NCI-H1092 treated with DMSO at 0.1 percent for 48 hours (cell line): ENCODE measurements at places on chromosomes 4 and X.

DNA sequence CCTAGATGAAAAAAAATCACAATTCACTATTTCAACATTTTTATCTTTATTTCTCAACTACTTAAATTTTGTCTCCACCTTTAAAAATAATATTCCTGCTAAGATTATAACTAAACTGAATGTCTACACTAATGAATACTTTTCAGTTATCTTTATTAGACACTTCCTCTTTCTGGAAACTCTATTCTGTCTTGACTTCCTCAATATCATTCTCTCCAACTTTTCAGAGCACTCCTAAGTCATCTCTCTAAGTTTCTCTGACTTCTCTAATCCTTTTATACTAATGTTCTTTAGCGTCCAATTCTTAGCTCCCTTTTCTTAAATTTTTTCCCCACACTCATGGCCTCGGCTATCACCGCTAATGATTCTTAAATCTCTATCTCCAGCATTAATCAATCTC, 374.2 kb downstream of the FBXO8 start:
- no peak for DNase-seq

DNA sequence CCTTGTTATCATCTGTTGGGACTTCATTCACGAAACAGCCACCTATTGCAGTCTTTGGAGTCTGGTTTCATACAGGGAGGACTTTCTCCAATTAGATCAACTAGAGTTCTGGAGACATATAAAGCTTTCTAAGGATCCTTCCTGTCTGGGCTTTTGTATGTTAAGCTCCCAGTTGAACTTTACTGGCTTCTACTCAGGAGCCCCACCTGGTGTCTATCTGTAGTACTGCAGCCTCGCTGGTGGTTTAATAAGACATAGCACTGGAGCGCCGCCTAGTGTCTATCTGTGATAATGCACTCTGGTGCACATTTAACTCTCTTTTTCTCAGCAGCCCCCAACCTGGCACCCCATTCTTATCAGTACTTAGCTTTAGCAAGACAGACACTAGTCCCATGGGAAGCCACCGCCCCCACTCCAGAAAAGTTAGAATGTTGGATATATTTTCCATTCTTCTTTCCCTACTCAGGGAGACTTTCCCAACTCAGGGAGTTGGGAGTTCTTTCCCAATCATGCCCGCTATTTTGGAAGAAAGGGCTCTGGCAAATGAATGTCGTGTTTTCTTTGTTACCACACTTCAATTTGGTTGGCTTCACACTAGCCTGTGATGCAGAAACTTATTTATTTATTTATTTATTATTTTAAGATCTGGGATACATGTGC, 36.9 kb upstream of the SYTL4 start:
- DNase-seq: peak; percentile 79

DNA sequence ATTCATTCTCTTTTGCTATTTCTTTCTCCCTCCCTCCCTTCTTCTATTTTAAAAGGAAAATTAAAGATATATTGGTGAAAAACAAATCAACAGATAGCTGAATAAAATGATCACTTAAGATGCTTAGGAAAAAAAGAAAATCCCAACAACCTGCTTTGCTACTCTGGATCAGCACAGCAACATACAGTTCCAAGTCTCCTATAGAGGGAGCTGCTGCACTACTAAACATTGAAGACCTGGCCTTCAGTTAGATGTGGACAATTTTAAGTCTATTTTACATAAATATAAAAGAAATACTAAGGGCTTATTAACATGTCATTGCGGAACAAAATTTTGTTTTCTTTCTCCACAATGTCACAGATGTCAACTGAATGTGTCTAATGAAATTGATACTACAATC, 226.4 kb downstream of the MAGEB5 start:
- no peak for DNase-seq

DNA sequence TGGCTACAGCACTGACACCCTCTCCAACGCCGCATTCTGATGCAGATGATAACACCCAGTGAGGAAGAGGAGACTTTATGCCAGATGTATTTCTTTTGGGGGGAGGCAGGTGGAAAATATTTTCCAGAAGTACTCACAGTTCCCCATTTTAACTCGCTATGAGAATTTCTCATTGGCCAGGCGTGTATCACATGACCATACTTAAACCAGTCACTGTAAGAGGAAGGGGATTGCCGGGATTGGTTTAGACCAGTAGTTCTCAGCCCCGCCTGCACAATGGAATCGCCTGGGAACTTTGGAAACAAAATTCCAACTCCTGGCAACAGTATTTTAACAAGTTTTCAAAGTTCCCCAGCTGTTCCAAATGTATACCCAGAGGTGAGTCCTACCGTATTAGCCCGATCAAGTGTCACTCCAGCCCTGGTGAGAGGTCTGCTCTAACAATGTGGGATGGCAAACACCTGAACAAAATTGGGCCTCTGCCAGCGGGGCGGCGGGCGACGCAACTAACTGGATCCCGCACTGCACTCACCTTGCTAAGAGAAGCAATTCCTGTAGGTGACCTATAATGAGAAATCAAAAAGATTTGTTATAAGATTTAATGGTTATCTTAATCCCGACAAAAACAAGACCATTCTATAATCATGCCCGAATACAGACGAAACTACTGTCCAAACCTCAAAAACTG, 2.9 kb upstream of the MSL3 start:
- DNase-seq: no peak

DNA sequence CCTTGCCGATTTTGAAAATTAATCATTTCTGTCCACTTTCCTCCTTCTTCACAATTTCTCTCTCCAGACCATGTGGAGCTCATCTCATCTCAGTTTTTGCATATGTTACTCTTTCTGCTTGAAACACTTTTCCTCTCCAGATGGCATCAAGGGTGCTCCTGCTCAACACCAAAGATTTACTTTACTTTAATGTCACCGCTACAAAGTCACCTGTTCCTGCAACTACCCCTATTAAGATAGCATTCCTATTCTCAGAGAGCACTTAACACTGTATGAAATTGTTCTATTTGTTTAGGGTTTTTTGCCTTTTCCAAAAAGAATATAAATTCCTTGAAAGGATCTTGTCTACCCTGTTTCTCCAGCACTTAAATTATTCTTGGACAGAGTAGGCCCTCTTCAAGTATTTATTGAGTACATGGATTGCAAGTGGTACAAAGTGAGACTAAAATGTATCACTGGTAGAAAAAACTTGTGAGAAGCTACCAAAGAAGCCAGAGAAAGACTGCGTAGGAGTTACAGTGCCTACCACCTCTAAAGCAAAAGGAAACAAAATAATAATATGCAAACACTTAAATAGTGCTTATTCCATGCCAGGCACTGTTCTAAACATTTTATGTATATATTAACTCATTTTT, 1.1 kb upstream of the EXOSC9 start:
- DNase-seq: no peak

GRCh38 chr4:149886786-149887490, 71.3 kb upstream of the IQCM start:
- DNase-seq: no peak

GRCh38 chrX:8907688-8908087, 106.5 kb upstream of the FAM9A start:
- no peak for DNase-seq

DNA sequence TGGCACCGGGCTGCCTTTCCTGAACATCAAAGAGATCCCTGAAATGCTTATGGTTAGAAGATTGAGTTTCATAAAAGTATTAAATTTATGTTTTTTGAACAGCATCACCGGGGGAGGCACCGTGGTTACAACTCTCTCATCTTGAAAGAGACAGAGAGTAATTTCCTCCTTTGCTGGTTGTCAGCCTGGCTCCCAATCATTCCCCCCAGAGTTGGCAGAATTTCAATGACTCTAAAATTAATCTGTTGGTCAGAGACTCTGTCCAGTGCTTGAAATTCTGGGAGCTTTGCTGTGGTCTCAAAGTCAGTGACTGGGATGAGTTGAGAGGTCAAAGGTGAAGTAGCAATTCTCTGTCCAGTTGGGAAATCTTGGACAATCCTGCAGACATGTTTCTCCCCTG, 135.9 kb downstream of the RAB28 start:
- DNase-seq: no peak

- no peak for DNase-seq
Observed at GRCh38 chrX:16589826-16590225, 60.1 kb upstream of the S100G start.

DNA sequence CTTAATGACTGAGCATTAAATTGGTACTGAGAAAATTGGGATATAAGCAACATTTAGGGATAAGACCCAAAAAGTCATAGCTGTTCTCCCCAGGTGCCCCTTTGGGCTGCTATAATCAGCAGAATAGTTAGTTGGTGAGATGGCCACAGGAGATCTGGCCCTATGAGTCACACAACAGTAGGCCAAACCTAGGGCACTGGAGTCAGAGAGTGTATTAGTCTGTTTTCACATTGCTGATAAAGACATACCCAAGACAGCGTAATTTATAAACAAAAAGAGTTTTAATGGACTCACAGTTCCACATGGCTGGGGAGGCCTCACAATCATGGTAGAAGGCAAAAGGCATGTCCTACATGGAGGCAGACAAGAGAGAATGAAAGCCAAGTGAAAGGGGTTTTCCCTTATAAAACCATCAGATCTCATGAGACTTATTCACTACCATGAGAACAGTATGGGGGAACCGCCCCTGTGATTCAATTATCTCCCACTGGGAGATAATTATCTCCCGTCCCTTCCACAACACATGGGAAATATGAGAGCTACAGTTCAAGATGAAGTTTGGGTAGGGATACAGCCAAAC, 338.3 kb upstream of the NR3C2 start:
- no peak for DNase-seq

- DNase-seq: no peak
Observed at GRCh38 chr4:92101737-92102172, 202.0 kb upstream of the GRID2 start.

- no peak for DNase-seq
Observed at GRCh38 chrX:23478561-23478960, 143.9 kb downstream of the PTCHD1 start.

GRCh38 chr4:85901500-85901899, 426.6 kb downstream of the ARHGAP24 start:
- DNase-seq: no peak

- no peak for DNase-seq
Observed at GRCh38 chrX:151268836-151269235, 92.5 kb downstream of the GPR50 start.

- DNase-seq: no peak
Observed at GRCh38 chr4:1793940-1794808, 1.1 kb downstream of the FGFR3 start.

DNA sequence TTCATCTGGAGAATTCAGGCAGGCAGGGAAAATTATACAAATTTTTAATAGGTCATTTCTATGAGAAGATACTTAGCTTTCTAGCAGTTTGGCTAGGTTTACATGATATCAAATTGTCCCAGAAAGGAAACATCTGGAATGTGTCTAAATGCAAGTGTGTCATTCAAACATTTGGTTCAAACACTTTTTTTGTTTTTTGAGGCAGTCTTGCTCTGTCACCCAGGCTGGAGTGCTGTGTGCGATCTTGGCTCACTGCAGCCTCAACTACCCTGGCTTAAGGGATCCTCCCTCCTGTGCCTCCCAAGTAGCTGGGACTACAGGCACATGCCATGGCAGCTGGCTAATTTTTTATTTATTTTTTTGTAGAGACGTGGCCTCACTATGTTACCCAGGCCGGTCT, 31.6 kb downstream of the SPARCL1 start:
- DNase-seq: no peak

- no peak for DNase-seq
Observed at GRCh38 chr4:17889692-17890091, 78.9 kb downstream of the NCAPG start.

- no peak for DNase-seq
Observed at GRCh38 chrX:153828308-153828707, 2.0 kb downstream of the PDZD4 start.

DNA sequence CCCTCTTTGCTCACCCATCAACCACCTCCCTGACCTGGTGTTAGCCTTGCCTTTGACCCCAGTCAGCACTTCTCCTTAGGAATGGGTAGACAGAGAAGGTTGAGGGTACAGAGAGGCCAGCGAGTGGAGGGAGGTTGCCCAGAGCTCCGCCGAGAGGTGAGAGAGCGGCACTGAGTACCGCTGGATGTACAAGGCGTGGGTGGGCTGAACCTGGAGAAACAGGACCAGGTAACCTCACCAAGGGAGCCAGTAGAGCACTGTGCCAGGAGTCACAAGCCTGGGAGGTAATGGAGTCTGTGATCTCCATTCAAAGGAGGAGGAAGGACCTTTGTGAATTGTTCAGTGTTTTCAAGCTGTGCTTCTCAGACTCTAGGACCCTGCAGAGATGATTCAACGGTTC, 256.2 kb downstream of the EVC2 start:
- DNase-seq: no peak

DNA sequence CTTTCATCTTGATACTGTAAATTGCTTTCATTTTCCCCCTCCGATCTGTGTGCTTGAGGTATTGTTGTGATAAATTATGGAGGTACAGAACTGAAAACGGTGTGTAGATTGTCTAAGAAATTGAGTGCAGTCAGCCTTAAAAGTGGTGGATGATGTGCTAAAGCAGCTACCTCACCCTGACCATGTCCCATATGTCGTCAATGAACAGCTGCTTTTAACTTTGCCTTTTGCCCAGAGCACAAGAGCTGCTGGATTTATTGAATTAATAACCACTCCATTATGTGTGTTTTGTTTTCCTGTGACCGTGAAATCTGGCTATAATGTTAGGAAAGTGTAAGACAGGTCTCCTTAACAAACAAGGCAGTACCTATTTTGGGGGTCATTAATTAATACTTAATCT, 581.9 kb upstream of the PITX2 start:
- no peak for DNase-seq

DNA sequence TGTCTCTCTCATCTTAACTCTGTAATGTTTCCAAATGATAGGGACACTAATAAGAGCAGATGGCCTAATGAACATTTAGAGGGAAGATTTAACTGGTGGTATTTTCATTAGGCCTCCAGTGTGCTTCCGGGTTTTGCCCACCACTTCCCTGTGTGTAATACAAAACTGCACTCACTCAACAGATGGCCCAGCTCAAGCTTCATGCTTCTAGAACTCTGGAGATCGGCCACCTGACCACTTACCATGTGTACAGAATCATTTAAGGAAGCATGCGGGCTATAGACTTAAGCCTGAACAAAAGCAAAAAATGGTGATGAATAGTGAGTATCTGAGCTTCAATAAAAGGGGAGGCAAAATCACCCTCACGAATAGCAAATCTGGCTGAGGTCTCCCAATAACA, 89.3 kb downstream of the SH2D1A start:
- DNase-seq: peak; percentile 95

DNA sequence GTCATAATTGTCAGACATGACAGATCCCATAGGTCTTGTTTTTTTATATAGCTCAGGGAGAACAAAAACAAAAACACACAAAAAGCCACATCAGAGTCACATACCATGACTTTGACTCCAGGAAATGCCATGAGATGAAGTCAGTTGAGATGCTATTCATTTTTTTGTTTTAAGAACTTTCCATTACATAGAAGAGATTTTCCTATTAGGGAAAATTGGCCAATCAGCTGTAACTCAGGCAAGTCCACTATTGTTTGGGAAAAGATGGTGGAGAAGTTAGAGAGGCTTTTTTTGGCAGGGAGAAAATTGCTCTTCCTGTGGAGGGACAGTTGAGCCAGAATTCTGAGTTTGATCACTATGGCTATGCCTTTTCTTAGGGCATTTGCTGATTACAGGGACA, 72.6 kb downstream of the SMARCA5 start:
- DNase-seq: no peak

- DNase-seq: no peak
Observed at GRCh38 chr4:7037425-7037824, 5.7 kb upstream of the TADA2B start.

- DNase-seq: no peak
Observed at GRCh38 chrX:1537031-1537715, at the start of gene P2RY8. Gene P2RY8 (minus strand): TSS chrX:1537185. CDS start chrX:1466558, 70,627 bp downstream.
